ENCODE measurements at places on chromosomes 13 and 19. TPM values are rescaled to one million over a fixed set of nuclear protein-coding genes. Genes with fewer than 3 reads are reported as not detected.
A peak's percentile ranks its signal among the peaks of the same experiment; 100 is the strongest.

DNA sequence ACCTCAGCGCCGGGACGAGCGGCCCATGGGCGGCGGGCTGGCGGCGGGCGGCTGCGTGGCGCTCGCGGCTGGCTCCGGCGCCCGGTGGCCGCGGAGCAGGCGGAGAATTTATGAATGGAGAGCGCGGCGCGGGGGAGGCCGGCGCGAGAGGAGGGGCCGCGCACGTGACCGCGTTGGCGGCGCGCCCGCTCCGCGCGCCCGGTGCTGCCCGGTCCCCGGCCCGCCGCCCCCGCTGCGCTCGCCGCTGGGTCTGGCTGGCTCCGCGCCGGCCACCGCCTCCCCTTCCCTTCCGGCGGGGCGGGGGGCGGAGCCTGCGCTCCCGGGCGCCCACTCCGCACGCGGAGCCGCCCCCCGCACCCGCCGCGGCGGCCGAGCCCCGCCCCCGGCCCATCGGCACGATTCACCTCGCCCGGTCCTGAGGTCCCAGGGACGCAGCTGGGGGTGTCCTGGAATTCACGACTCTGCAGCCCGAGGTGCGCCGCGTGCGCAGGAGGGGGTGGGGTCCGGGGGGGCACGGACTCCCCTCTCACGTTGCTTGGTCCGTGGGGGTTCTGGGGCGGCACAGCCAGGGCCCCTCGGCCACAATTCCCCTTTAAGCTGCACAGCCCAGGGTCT is at the start of gene CBARP:
TSS of gene CBARP (minus strand) at position 252 of the 615 bp plus-strand sequence. CDS start 1,905 bp downstream, outside the sequence.
- no peaks in the 10 kb centered on the region for H3K27me3 ChIP-seq
- peak within 1 kb of the TSS; percentile 100 for H3K27ac ChIP-seq
- H3K36me3 ChIP-seq = no peaks in the 10 kb centered on the region
- peaks cover 29% of the 10 kb centered on the region for H3K4me1 ChIP-seq

- H3K4me3 ChIP-seq = no peak overlapping the region
- no peak overlapping the region for H3K27ac ChIP-seq
- H3K27me3 ChIP-seq = no peaks in the 10 kb centered on the region
- H3K4me1 ChIP-seq = peaks cover 12% of the 10 kb centered on the region
- DNase-seq = no peak
These were observed 24.9 kb downstream of the GADD45B start for GRCh38 chr19:2500841-2501261.

DNA sequence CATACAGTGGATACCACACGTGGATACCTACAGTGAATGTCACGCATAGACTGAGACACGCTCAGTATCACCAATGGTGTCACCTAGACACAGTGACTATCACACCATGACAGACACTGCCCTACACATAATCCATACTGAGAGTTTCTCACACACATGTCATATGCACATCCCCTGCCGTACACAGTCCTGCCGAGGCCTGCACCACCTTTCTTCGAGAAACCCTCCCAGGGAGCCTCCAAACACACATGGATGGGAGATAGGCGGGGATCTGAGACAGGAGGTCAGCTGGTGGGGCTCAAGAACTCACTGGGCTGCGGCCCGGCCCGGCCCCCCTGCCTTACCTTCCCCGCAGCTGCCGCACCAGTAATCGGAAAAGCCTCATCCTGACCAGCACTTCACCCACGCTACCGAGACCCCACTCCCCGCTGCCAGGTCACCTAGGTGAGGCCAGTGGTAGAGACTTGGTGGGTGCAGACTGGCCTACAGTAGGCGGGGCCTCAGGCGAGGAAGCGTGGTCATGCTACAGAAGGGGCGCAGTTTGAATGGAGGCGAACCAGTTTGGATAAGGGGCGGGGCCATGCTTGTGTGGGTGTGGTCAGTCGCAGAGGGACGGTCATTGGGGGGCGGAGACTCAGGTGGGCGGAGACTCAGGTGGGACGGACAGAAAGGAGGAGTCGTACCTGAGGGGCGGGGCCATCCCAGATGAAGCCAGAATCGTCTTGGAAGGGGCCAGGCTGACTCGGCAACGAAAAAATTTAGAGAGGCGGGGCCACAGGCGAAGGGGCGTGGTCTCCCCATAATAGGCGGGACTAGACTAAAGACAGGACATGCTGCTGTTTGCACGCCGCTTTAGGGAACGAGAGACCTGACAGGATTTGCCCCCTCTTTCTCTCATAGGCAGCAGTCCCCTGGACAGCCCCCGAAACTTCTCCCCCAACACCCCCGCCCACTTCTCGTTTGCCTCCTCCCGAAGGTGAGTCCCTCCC is 2.1 kb downstream of the MAST1 start:
- peaks cover 90% of the 10 kb centered on the region for H3K27me3 ChIP-seq
- H3K36me3 ChIP-seq = no peaks in the 10 kb centered on the region
- no peak for DNase-seq
- H3K4me1 ChIP-seq = peaks cover 21% of the 10 kb centered on the region
- H3K4me3 ChIP-seq = peak overlapping the region; percentile 20

- no peaks in the 10 kb centered on the region for H3K27me3 ChIP-seq
- no peak overlapping the region for H3K27ac ChIP-seq
- DNase-seq = no peak
- peaks cover 6% of the 10 kb centered on the region for H3K4me1 ChIP-seq
- no peaks in the 10 kb centered on the region for H3K36me3 ChIP-seq
These were observed 21.8 kb downstream of the MRPS12 start for GRCh38 chr19:38952395-38953165.

DNA sequence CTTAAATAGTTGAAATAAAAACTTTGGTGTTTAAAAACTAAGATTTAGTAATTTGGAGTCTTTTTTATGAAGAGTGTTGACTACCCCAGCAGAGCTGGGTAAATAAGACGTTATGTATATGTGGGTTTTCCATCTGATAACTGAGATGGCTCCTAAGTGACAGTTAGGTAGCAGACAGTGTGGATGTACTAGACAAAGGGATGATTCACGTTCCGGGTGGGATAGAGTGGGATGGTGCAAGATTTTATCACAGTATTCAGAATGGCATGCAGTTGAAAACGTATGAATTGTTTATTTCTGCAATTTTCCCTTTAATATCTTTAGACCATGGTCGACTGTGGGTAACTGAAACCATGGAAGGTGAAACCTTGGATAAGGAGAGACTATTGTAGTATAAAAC is 50.4 kb downstream of the NAA16 start:
- no peak overlapping the region for H3K4me3 ChIP-seq
- H3K36me3 ChIP-seq = peaks cover 69% of the 10 kb centered on the region
- H3K27ac ChIP-seq = no peak overlapping the region
- H3K4me1 ChIP-seq = no peaks in the 10 kb centered on the region
- no peaks in the 10 kb centered on the region for H3K27me3 ChIP-seq

- no peaks in the 10 kb centered on the region for H3K27me3 ChIP-seq
- no peak overlapping the region for H3K4me3 ChIP-seq
- no peaks in the 10 kb centered on the region for H3K4me1 ChIP-seq
- no peak overlapping the region for H3K27ac ChIP-seq
- DNase-seq = no peak
These were observed 12.6 kb downstream of the CD37 start for GRCh38 chr19:49347835-49348234.

DNA sequence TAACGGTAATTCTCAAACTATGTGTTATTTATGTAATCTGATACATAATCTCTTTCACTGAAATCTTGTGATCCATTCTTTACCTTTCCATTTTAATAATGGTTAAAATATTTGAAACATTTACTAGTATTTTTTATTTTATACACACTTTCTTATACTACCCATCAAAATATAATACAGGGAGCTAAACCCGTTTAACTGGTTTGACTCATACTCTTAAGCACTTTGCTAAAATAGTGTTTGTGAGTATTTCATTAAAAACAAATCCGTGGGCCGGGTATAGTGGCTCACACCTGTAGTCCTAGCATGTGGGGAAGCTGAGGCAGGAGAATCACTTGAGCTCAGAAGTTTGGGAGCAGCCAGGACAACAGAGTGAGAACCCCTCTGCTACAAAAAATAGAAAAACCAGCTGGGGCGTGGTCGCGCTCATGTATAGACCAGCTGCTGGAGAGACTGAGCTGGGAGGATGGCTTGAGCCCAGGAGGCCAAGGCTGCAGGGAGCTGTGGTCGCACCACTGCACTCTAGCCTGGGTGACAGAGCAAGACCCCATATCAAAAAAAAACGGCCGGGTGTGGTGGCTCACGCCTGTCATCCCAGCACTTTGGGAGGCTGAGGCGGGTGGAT is 43.8 kb upstream of the DCUN1D2 start:
- H3K4me3 ChIP-seq = no peak overlapping the region
- no peaks in the 10 kb centered on the region for H3K27me3 ChIP-seq
- DNase-seq = no peak
- no peak overlapping the region for H3K27ac ChIP-seq

DNA sequence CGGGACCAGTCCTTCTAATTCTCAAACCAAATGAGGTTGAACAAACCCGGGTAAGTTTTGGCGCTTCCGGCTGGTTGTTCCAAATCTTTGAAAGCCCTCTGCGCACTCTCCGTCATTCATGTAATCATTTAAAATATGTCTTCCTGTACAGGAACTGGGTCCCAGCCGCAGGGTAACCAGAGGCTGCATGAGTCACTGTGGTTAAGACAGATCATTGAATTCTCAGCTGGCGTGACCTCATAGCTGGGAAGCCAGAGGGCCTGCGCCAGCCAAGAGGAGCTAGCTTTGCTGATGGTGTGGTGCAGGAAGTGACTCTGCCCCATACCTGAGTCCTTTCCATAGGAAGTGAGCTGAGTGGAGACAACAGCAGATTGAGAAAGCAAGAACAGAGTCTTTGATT is 135.2 kb downstream of the TSHZ3 start:
- H3K4me1 ChIP-seq = no peaks in the 10 kb centered on the region
- no peaks in the 10 kb centered on the region for H3K36me3 ChIP-seq
- peak; percentile 20 for DNase-seq
- H3K4me3 ChIP-seq = no peak overlapping the region

- H3K36me3 ChIP-seq = no peaks in the 10 kb centered on the region
- peaks cover 19% of the 10 kb centered on the region for H3K4me1 ChIP-seq
- H3K4me3 ChIP-seq = no peak overlapping the region
- no peak overlapping the region for H3K27ac ChIP-seq
- no peak for DNase-seq
- peaks cover 63% of the 10 kb centered on the region for H3K27me3 ChIP-seq
These were observed 24.2 kb upstream of the TTYH1 start for GRCh38 chr19:54390942-54391577.

GRCh38 chr19:49833599-49833998 is 15.5 kb downstream of the MED25 start:
- no peaks in the 10 kb centered on the region for H3K4me1 ChIP-seq
- H3K36me3 ChIP-seq = peaks cover 4% of the 10 kb centered on the region
- no peak overlapping the region for H3K27ac ChIP-seq
- H3K27me3 ChIP-seq = no peaks in the 10 kb centered on the region
- no peak overlapping the region for H3K4me3 ChIP-seq
- no peak for DNase-seq

- H3K27ac ChIP-seq = no peak overlapping the region
- H3K27me3 ChIP-seq = no peaks in the 10 kb centered on the region
- peaks cover 13% of the 10 kb centered on the region for H3K4me1 ChIP-seq
These were observed 14.4 kb downstream of the PAK4 start for GRCh38 chr19:39139971-39140453.

The C5AR1 gene
- total RNA-seq = 5.5 TPM

The ADAMTS10 gene
- 4.9 TPM for total RNA-seq

The SHISA7 gene
- not detected for total RNA-seq

The TSPAN16 gene
- total RNA-seq = not detected
